ENCODE measurements at places on chromosomes 11 and 22. TPM values are rescaled to one million over a fixed set of nuclear protein-coding genes. Genes with fewer than 3 reads are reported as not detected.

The MISFA gene
- not detected for total RNA-seq

The CACNA1I gene
- total RNA-seq, result 14.4 TPM

The APOA5 gene
- total RNA-seq, result not detected

The MS4A15 gene
- total RNA-seq, result not detected

The SLC22A25 gene
- total RNA-seq, result not detected

The SSH3 gene
- total RNA-seq, result 18.1 TPM

- H3K4me3 ChIP-seq, result no peak overlapping the region
- H3K4me1 ChIP-seq, result peaks cover 6% of the 10 kb centered on the region
Measured at GRCh38 chr11:77441426-77441825, 32.5 kb downstream of the PAK1 start.

GRCh38 chr11:122634501-122634900, 21.0 kb upstream of the UBASH3B start:
- H3K27ac ChIP-seq, result peak overlapping the region; percentile 81
- peaks cover 13% of the 10 kb centered on the region for H3K4me1 ChIP-seq
- no peak for DNase-seq
- no peaks in the 10 kb centered on the region for H3K27me3 ChIP-seq

GRCh38 chr22:29621761-29622526, 18.5 kb downstream of the NF2 start:
- H3K27me3 ChIP-seq, result no peaks in the 10 kb centered on the region
- peak overlapping the region; percentile 24 for H3K27ac ChIP-seq
- peaks cover 71% of the 10 kb centered on the region for H3K4me1 ChIP-seq
- H3K4me3 ChIP-seq, result peak overlapping the region; percentile 12
- no peaks in the 10 kb centered on the region for H3K36me3 ChIP-seq
- no peak for DNase-seq

GRCh38 chr22:21832291-21833290, 34.9 kb downstream of the MAPK1 start:
- H3K36me3 ChIP-seq, result no peaks in the 10 kb centered on the region
- H3K27ac ChIP-seq, result peak overlapping the region; percentile 55
- peaks cover 79% of the 10 kb centered on the region for H3K4me1 ChIP-seq
- no peaks in the 10 kb centered on the region for H3K27me3 ChIP-seq
- H3K4me3 ChIP-seq, result no peak overlapping the region

GRCh38 chr22:29716814-29717545, 2.8 kb upstream of the CABP7 start:
- no peak overlapping the region for H3K4me3 ChIP-seq
- peaks cover 2% of the 10 kb centered on the region for H3K4me1 ChIP-seq
- peaks cover 68% of the 10 kb centered on the region for H3K27me3 ChIP-seq
- no peak overlapping the region for H3K27ac ChIP-seq
- H3K36me3 ChIP-seq, result no peaks in the 10 kb centered on the region

DNA sequence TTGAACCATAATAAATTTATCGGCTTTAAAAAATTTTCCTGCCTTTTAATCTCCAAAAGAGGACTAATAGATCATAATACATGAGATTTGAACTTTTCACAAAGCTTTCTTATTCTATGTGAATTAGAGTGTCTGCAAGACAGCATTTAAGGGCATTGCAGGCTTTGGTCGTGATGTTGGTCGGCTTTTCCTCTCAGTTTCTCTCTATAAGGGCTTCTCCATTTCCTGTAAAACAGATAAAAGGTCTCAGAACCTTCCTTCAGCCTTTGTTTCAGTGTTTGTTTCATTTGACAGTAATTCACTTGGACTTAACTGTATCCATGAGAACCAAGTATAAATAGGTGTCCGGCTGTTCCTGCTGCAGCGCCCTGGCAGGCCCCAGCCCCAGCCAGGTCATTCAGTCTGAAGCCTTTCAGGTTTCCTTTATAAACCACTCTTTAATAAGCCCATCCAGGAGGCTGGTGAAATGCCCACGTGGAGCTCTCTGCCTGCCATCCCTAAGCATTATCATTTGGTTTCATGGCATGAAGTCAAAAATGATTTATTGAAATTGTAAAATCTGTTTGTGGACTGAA, 37.2 kb upstream of the ADSL start:
- peak; percentile 32 for DNase-seq
- H3K4me3 ChIP-seq, result peak overlapping the region; percentile 61
- H3K27me3 ChIP-seq, result no peaks in the 10 kb centered on the region
- H3K27ac ChIP-seq, result peak overlapping the region; percentile 91

DNA sequence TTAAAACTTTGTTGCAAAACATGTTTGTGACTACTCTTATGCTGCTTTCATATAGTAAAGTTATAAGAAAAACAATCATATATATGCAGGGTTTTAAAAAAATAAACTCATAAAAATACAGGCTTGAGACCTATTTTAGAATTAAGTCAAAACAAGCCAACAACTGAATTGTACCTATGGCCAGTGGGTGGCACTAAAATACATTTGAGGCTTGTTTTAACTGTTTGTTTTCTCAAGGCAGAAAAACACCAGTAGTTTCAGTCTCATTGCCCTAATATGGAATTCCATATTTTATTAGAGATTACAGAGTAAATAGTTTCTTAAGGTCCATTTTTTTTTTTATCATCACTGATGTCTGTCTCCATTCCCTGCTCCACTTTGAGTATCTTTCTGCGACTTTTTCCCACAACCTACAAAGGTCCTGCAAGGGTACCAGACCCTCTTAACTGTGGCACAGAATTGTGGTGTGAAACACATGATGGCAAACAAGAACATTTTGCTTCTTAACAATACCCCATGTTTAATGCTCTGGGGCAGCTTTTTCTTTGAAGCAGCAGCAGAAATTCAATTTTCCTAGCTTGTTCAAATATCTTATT, 8.5 kb upstream of the CCDC89 start:
- H3K4me3 ChIP-seq, result no peak overlapping the region
- H3K4me1 ChIP-seq, result peaks cover 8% of the 10 kb centered on the region
- no peak for DNase-seq
- peaks cover 2% of the 10 kb centered on the region for H3K27me3 ChIP-seq
- no peak overlapping the region for H3K27ac ChIP-seq
- H3K36me3 ChIP-seq, result peaks cover 24% of the 10 kb centered on the region

- H3K36me3 ChIP-seq, result peaks cover 18% of the 10 kb centered on the region
- no peak overlapping the region for H3K27ac ChIP-seq
- DNase-seq, result no peak
- H3K4me3 ChIP-seq, result no peak overlapping the region
Measured at GRCh38 chr11:126186025-126186698, 25.3 kb downstream of the RPUSD4 start.

GRCh38 chr11:121590772-121591404, 138.1 kb upstream of the SORL1-AS1 start:
- H3K4me3 ChIP-seq, result no peak overlapping the region
- H3K27ac ChIP-seq, result peak overlapping the region; percentile 85
- no peak for DNase-seq
- H3K36me3 ChIP-seq, result peaks cover 11% of the 10 kb centered on the region
- no peaks in the 10 kb centered on the region for H3K27me3 ChIP-seq
- H3K4me1 ChIP-seq, result peaks cover 32% of the 10 kb centered on the region

DNA sequence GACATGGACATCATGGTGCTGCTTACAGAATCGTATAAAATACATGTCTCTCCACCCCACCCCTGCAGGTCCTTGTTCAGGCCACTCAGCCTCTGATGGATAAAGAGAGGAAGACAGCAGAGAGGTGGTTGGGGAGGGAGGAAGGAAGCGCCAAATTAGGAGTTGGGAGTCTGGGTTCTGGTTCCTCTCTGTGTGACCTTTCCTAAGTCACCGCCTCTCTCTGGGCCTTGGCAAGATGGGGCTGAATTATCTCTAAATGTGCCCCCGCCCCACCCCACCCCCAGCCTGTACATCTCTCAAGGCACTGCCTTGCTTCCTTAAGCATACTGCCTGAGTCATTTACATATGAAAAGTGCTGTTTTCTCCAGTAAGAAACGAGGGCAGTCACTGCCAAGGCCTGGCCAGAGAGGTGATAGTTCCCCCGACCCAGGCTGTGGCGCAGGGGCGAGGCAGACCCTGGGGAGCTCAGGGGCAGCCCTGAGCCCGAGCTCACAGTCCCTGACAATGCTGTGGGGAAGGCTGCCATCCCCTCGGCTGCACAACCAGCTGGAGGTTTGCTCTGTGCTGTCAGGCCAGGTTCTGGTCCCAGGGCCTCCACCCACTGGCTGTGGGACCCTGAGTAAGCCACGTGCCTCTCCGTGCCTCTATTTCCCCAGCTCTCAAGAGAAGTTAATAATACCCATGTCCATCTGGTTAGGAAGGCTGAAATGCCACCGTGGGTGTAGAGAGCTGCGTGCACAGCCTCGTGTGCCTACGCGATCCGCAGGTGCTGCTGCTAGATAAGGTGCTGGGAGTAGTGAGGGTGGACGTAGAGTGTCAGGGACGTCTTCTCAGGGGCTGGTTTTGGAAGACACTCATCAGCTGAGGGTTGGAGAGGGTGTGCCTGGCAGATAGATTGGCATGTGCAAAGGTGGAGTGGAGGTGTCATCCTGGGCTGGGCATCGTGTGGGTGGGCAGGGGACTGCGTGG, 55.3 kb downstream of the CACNA1I start:
- H3K36me3 ChIP-seq, result no peaks in the 10 kb centered on the region
- DNase-seq, result no peak
- peaks cover 10% of the 10 kb centered on the region for H3K27me3 ChIP-seq
- H3K4me3 ChIP-seq, result no peak overlapping the region
- H3K27ac ChIP-seq, result no peak overlapping the region

DNA sequence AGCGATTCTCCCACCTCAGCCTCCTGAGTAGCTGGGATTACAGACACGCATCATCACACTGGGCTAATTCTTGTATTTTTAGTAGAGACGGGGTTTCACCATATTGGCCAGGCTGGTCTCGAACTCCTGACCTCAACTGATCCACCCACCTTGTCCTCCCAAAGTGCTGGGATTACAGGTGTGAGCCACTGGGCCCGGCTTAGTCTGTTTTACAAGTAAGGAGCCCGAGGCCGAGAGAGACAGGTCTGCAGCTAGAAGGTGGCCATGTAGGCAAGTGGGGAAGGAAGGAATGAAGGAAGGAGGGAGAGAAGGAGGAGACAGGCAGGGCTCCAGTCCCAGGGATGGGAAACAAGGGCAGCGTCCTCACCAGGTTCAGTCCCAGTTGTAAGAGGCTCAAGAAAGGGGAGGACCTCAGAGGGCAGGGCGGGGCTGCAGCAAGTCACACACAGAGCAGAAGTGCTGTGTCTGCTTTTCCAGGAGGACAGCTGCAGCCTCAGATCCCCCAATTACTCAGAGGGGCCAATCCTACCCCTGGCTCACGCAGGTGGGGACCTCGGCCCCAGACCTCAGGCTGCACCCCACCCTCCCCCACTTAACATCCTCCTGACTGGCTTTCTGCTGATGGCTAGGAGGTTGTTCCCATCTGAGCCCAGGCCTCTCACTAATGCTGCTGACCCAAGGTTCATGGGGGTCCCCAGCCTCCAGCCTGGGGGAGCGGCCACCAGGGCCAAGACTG, 53.8 kb upstream of the PRR5 start:
- H3K27me3 ChIP-seq, result no peaks in the 10 kb centered on the region
- no peaks in the 10 kb centered on the region for H3K4me1 ChIP-seq
- H3K4me3 ChIP-seq, result no peak overlapping the region

GRCh38 chr11:134313821-134314607, 17.8 kb upstream of the GLB1L2 start:
- DNase-seq, result no peak
- no peaks in the 10 kb centered on the region for H3K27me3 ChIP-seq
- H3K36me3 ChIP-seq, result no peaks in the 10 kb centered on the region
- no peaks in the 10 kb centered on the region for H3K4me1 ChIP-seq
- peak overlapping the region; percentile 56 for H3K27ac ChIP-seq

- no peak overlapping the region for H3K27ac ChIP-seq
- peaks cover 4% of the 10 kb centered on the region for H3K4me1 ChIP-seq
- no peaks in the 10 kb centered on the region for H3K27me3 ChIP-seq
- H3K36me3 ChIP-seq, result no peaks in the 10 kb centered on the region
- H3K4me3 ChIP-seq, result no peak overlapping the region
Measured at GRCh38 chr11:119701591-119702549, 27.1 kb downstream of the NECTIN1 start.

GRCh38 chr11:56624661-56625110, 10.0 kb upstream of the OR5M1 start:
- no peaks in the 10 kb centered on the region for H3K36me3 ChIP-seq
- DNase-seq, result no peak
- no peaks in the 10 kb centered on the region for H3K4me1 ChIP-seq
- H3K4me3 ChIP-seq, result no peak overlapping the region
- no peak overlapping the region for H3K27ac ChIP-seq

- no peak for DNase-seq
- no peak overlapping the region for H3K27ac ChIP-seq
- H3K4me1 ChIP-seq, result no peaks in the 10 kb centered on the region
- no peak overlapping the region for H3K4me3 ChIP-seq
Measured at GRCh38 chr22:26524870-26525269, 12.6 kb upstream of the TFIP11 start.

DNA sequence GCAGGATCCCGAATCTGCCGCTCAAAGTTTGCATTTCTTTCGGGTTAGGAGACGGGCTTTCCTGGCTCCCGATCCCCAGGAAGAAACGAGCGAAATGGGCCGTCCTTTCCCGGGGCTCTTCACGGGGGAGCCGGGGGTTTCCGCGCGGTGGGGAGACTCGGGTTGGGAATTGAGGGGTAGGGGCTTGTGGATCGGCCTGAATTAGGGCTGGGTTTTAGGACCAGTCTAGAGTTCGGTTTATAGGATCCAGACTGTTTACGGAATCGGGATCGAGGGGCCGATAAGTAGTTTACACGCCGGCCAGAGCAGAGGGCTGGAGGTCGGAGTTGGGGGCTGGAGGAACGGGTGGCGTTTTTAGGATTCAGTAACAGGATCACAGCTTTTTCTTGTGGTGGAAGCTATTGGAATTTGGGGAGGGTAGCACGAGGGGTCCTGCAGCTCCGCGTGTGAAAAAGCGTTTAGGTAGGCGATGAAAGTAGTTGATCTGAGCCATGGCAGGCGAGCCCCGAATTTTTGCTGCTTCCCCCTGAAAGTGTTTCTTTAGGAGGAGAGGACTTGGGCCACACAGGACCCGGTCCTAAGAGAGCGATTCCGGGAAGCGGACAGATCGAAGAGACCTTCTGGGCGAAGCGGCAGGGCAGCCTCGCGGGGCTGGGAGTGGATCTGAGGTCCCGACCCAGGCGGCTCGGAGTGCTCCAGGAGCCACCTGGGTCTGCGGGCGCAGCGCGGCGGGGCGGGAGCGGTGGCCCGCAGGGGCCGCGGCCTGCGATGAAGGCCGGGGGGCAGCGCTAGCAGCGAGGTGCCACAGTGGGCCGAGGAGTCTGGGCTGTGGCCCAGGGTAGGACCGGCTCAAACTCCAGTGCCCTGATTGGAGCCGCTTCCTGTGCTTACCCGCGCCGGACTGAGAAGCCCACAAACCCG, 1.6 kb downstream of the PKNOX2 start:
- peaks cover 8% of the 10 kb centered on the region for H3K36me3 ChIP-seq
- no peak for DNase-seq
- no peak overlapping the region for H3K27ac ChIP-seq
- peaks cover 40% of the 10 kb centered on the region for H3K4me1 ChIP-seq
- peaks cover 60% of the 10 kb centered on the region for H3K27me3 ChIP-seq
- peak overlapping the region; percentile 91 for H3K4me3 ChIP-seq

DNA sequence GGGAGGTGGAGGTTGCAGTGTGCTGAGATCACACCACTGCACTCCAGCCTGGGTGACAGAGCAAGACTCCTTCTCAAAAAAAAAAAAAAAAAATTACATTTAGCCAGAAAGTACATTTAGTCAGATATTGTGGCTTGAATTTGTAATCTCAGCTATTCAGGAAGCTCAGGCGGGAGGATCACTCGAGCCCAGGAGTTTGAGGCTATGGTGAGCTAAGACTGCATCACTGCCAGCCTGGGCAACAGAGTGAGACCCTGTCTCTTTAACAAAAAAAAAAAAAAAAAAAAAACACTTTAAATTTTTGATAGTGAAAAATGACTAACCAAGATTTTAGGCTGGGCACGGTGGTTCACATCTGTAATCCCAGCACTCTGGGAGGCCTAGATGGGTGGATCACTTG, 27.3 kb downstream of the MRTFA start:
- H3K27ac ChIP-seq, result no peak overlapping the region
- H3K4me3 ChIP-seq, result no peak overlapping the region
- H3K4me1 ChIP-seq, result peaks cover 69% of the 10 kb centered on the region
- no peak for DNase-seq
- H3K36me3 ChIP-seq, result no peaks in the 10 kb centered on the region

All from naive thymus-derived CD8-positive, alpha-beta T cell (primary cell).